T-helper 1 cell (primary cell): ENCODE measurements at places on chromosomes 6 and 20.

- DNase-seq: no peak
These were observed 306.1 kb downstream of the QKI start for GRCh38 chr6:163720460-163721235.

- no peak for DNase-seq
These were observed 808.1 kb upstream of the MANEA start for GRCh38 chr6:94769197-94769596.

DNA sequence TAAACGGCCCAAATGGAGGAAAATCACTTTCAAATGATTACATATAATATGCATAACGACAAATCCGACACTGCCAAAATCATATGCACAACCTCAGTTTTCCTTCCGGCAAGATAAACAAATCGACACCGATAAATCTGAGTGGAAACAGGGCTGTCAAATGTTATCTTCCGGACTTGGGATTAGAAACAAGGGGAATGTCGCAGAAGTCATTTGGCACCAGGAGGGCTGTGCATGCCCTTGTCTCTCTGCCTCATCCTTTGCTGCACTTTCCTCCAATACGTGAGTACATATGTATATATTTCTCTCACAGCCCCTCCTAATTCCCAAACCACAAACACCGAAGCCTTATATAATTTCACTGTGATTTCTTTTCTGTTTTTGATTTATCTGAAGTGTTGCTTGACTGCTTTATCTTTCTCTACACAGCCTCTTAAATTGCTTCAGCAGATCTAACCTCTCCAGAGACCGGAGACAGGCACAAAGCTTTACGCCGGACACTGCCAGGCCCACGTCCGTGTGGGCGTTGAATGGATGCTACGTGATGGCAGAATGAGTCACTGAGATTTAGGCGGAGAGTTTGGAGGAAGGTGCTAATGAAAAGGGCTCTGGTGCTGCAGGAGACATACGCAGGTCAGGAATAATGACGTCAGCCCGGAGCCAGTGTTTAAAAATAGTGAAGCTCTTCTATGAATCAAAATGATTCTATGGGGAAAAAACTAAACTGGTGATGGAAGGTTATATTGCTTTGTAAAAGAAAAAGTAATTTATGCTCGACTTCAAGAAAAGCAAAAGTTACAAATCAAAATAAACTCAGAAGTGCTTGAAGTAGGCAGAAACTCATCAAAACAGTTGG, 21.0 kb upstream of the PRELID3B start:
- DNase-seq: no peak

DNA sequence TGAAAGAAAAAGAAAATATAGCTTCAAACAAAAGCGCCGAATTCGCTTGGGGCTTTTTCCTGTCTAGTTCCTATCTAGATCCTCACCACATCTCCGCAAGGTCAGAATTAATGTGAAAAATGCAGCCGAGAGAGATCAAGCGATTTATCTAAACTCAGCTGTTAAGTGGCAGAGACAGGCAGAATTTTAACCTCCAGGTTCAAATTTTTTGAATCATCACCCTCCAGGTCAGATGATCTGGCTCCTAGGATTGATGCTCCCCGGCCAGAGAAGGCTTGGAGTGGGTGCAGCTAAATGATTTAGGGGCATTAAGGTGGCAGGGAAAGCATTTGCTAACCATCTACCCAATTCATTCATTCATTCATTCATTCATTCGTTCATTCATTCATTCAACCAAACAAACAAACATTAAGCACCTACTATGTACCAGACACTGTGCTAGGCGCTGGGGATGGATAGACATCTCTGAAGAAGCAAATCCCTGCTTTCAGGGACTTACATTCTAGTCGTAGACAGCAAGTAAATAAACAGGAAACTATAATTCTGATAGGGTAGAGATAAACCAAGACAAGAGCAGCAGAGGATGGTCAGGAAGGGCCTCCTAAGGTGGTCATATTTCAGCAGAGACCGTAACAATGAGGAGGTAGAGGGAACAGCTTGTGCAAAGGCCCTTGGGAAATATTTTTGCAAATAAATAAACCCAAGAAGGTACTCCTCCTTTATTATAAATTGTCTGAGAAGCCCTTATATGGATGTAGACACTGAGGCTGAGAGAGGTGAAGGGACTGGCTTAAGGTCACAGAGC, 672 bp upstream of the UBE2V1 start:
- DNase-seq: no peak

GRCh38 chr6:19892260-19892659, 55.1 kb downstream of the ID4 start:
- DNase-seq: no peak

DNA sequence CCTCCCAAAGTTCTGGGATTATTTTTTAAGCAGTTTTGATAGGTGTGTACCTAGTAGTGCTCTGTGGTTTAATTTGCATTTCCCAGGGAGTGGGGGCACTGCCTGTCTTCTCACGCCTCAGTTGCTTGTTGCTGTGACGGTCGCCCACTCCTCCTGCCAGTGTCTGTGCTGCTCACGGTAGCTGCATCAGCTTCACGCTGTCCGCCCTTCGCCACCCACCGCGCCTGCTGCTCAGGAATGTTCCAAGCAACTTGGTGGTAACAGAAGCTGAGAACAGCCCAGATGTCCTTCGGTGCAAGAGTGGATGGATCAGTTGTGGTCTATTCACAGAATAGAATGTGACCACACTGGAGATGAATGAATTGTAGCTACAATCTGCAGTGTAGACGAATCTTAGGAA, 22.9 kb downstream of the DNAJC5 start:
- DNase-seq: no peak

DNA sequence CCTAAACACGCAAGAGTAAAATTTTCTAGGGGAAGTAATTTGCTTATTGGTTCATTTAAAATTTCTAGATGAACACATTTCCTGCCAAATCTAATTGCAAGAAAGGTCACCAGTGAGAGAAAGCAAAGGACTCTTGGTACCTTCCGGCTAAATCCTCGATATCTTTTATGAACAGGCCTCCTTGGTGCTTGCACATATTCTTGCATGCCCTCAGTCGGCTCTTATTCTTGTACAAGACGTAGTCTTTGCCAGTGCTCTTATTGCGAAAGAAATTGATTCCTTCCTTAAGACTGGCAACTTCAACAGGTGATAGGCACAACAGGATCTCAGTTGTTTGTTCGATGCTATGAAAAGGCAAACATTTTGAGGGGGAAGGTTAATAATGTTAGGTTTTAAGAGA, 141.7 kb upstream of the CARMIL1 start:
- DNase-seq: peak; percentile 65

DNA sequence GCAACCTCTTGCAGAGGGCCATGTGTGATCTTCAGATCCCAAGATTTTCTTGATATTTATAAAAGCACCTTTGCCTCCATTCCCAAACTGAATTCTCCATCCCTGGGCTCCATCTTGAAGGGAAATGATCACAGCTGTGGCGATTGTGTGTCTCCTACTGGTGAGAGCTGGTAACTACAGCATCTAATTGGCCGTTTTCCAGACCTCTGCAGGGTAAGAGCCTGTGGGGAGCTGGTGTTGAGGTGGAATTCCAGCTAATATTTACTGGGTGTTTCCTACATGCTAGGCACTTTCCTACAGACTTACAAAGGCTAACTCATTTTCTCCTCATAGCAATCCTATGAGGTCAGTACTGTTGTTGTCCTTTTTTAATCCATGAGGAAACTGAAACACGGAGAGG, 59.2 kb upstream of the FNDC1 start:
- no peak for DNase-seq

GRCh38 chr6:74087899-74088298, 391.9 kb downstream of the CD109 start:
- no peak for DNase-seq

DNA sequence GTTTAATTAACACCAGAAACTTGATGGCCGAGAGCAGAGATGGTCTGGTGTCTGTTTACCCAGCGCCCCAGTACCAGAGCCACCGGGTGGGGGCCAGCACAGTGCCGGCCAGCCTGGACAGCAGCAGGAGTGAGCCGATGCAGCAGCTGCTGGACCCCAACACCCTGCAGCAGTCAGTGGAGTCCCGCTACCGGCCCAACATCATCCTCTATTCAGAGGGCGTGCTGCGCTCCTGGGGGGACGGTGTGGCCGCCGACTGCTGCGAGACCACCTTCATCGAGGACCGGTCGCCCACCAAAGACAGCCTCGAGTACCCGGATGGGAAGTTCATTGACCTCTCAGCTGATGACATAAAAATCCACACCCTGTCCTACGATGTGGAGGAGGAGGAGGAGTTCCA, 73.7 kb downstream of the SYNDIG1 start:
- DNase-seq: no peak

GRCh38 chr6:95866732-95867131, 149.0 kb upstream of the FUT9 start:
- no peak for DNase-seq

DNA sequence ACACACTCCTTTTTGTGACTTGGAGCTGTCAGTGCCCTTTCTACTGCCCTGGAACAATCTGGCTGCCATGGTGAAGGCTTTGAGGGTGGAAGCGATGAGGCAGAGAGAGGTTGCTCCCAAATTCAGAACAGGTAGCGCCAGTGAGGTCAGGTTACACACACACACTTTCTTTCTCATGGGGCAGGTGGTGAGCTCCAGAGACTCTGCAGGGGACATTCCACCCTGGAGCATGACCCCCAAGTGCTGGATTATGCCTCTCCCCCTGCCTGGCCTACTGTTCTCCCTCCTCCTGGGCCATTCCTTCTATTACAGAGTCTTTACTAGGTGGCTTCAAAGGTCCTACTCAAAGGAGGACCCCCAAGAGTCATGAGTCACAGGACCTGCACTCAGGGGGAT, 98.0 kb downstream of the EYA2 start:
- DNase-seq: no peak

DNA sequence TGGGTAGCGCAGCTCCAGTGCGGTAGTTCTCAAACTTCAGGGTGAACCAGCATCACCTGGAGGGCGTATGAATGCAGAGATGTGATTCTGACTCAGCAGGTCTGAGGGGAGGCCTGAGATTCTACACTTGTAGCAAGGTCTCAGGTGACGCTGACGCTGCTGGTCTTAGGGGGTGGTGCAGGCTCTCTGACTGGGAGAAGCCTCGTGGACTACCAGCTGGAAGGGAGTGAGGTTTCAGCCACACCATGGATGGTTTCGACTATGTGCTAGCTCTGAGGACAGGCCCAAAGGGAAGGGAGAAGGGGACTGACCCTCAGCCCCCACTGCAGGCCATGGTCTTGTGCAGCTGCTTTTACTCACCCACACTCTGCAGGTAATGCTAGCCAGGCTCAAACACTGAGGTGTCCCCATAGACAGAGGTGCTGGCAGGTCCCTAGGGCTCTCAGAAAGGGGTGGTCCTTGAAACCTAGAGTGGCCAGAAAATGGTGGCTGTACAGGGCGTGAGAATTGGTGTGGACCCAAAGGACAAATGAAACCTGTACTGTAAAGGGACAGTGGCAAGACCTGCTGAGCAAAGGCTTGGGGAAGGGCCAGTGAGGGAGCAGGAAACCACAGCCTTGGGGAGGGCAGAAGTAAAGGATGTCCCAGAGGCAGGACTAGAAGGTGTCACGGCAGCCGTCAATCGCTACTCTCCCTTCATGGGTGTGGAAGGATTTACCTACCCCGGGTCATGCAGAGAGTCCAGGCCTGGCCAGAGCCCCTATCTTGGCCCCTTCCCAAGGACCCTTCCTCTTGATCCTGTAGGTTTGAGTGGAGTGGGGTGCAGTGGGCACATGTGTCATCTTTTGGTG, 52.7 kb downstream of the EBF4 start:
- no peak for DNase-seq

DNA sequence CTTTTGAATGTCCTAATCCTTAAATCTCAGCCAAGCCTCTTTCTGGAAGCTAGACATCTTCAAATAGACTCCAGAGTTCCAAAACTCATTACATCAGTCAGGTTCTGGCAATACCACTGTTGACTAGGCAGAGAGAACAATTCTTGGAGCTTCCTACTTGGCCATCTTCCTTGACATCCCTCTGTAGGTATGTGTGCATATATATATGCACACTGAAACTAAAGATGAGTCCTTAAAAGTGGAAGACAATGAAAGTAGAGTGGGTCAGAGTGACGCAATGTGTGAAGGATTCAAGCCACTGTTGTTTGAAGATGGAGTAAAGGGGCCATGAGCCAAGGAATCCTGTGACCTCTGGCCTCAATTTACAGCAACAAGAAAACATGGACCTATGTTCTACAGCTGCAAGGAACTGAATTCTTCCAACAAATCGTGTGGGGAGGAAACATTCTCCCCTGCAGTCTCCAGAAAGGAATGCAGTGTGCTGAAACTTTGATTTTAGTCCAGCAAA, 18.7 kb upstream of the DUSP22 start:
- no peak for DNase-seq

DNA sequence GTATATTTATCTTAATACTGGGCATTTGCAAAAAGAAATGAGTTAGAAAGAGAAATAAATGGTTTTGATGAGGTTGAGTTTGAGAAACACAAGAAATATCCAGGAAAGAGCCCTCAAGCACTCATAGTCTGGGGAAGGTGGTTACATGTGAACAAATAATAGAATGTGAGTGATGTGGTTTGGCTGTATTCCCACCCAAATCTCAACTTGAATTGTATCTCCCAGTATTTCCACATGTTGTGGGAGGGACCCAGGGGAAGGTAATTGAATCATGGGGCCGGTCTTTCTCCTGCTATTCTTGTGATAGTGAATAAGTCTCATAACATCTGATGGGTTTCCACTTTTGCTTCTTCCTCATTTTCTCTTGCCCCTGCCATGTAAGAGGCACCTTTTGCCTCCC, 334.1 kb downstream of the COL12A1 start:
- no peak for DNase-seq

- DNase-seq: no peak
These were observed 38.9 kb downstream of the SAMD5 start for GRCh38 chr6:147547369-147547902.

DNA sequence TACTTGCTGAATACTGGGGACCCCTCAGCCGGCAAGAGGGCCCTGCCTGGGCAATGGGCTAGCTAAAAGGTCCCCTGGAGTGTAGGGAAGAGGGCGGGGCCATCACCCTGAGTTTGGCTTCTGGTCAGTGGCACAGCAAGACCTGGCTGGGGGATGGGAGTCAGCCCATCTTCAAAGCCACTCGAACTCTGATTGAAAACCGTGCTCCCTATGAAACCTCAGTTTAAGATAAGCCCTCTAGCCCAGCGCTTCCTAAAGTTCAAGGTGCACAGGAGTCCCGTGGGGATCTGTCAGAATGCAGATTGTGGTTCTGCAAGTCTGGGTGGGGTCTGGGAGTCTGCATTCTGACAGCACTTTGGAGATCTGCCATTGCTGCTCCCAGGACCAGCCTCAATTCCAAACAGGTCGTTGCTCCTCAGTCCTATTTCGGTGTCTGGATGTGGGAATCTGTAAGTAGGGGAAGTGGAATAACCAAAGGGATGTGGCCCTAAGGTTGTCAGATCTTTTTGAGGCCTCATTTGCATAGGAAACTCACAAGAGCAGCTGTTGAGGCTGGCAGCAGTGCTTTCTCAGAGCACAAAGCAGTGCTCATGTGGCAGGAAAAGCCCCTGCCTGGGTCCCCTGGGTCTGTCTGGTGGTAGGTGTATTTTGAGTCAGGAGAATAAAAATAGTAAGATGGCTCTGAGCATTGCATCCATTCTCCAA, 85.3 kb upstream of the SCP2D1 start:
- no peak for DNase-seq

DNA sequence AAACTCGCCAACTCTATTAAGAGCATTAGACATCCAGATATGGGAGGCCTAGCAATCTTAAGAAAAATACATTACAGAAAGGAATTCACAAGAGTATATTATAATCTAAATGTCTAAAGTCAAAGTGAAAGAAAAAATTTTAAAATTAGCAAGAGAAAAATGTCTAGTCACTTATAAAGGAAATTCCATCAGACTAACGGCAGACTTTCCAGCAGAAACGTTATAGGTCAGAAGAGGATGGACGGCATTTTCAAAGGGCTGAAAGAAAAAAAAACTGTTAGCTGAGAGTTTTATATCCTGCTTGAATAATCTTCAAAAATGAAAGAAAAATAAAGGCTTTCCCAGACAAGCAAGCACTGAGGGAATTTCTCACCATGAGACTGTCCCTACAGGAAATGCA, 269.0 kb downstream of the HDGFL1 start:
- no peak for DNase-seq
